Activated CD8-positive, alpha-beta T cell treated with anti-CD3 and anti-CD28 coated beads, Interleukin-2, amount 10 ng/mL, durations not matched to agents 7 days and 5 days (primary cell): ENCODE measurements at places on chromosomes 11 and 22.
A peak's percentile ranks its signal among the peaks of the same experiment; 100 is the strongest.

- peaks cover 4% of the 10 kb centered on the region for H3K27me3 ChIP-seq
- H3K36me3 ChIP-seq = no peaks in the 10 kb centered on the region
- no peak overlapping the region for H3K4me3 ChIP-seq
These were observed 23.8 kb downstream of the LRRC10B start for GRCh38 chr11:61532134-61533038.

GRCh38 chr11:110317516-110317932 is 21.1 kb upstream of the RDX start:
- H3K36me3 ChIP-seq = no peaks in the 10 kb centered on the region
- H3K4me1 ChIP-seq = no peaks in the 10 kb centered on the region
- H3K27ac ChIP-seq = no peak overlapping the region
- peaks cover 3% of the 10 kb centered on the region for H3K27me3 ChIP-seq
- H3K4me3 ChIP-seq = no peak overlapping the region

DNA sequence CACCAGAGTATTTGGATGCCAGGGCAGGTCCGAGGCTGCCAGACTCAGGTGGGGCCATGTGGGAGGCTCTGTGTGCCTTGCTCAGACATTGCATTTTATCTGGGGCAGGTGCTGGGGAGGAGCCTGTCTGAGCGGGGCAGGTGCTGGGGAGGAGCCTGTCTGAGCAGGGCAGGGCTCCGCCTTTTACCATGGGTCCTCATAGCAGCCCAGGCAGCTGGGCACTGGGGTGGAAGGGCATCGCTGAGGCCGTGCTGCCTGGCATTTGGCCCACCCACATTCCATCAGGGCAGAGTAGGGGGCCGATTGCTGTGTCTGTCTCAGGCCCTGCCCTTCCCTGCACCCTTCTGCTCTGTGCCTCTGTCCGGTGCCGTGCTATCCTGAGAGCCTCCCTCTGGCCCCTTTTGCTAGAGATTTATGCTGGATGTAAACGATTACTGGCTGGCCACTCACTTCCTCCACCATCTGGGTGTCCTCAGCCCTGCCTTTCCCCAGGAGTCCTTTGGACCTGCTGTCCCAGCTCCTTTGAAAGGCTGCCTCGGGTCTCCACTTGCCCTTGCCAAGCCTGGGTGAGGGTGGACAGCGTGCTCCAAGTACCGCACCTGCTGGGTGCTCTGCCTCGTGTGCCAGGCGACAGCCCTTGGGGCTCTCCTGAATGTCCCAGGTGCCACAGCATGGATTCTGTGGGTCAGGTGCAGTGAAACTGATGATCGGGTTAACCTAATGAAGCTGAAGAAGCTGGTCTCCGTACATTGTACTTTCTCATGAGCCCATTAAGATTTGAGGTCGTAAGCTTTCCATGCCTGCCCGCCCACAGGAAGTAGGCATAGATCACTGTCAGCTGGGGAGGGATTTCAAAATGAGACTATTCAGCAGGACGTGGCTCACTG is 281.6 kb downstream of the TBC1D22A start:
- H3K27ac ChIP-seq = peak overlapping the region; percentile 51
- peaks cover 27% of the 10 kb centered on the region for H3K4me1 ChIP-seq
- H3K27me3 ChIP-seq = no peaks in the 10 kb centered on the region
- DNase-seq = no peak
- H3K36me3 ChIP-seq = no peaks in the 10 kb centered on the region

DNA sequence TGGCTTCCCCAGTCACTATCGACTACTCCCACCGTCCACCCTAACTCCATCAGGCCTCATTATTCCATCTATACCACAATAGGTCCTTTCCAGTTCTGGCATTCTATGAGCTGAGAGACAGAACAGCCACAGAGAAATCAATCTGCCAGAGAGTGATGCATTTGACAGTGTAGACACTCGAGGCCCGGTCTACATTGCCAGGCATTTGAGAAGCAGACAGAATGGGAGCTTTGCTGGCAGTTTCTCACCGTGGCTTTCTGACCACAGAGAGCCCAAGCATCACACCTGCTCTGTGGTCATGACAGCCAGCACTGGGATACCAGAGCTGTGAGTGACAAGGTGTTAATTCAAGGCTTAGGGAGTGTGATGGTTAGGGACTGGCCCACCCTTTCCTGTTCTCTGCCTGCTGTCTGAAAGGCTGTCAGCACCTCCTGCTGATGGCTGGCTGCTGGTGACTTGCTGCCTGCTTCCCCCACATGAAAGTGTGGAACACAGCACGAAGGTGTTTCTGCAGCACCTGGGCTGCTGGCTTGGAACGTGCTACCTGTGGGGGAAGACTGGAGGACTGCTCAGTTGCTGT is 137.8 kb downstream of the KIRREL3 start:
- no peak overlapping the region for H3K27ac ChIP-seq
- no peaks in the 10 kb centered on the region for H3K27me3 ChIP-seq
- H3K4me3 ChIP-seq = no peak overlapping the region
- H3K36me3 ChIP-seq = no peaks in the 10 kb centered on the region
- no peaks in the 10 kb centered on the region for H3K4me1 ChIP-seq

DNA sequence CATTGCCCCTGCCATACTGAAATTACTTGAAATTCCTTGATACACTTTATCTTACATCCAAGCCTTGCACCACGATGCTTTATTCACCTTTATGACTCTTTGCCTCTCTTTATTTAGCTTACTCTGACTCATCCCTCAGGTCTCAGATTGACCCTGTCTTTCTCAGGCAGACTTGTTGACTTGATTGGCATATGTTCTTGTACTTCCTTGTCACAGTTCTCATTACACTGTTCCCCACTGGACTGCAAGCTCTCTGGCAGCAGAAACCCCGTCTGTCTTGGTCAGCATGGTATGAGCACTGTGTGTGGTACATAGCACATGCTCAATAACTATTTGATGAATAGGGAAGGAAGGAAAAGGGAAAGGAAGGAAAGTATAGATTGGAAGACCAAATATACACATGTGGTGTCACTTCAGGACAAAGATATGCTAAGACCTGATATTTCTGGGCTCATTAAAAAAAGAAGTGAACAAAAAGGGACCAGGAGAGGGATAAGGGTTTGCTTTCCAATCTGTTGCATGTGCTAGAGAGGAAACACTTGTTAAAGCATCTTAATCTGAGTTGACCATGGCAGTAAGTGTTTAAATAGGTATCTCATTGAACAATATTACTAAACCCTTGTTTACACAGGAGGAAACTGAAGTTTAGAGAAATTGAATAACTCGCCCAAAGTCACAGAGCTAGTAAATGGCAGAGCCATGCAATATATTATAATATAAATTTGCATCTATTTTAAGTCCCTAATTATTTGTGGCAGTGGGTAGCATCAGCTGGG is 7.2 kb downstream of the LYVE1 start:
- H3K4me1 ChIP-seq = no peaks in the 10 kb centered on the region
- peaks cover 22% of the 10 kb centered on the region for H3K27me3 ChIP-seq
- H3K27ac ChIP-seq = no peak overlapping the region
- H3K36me3 ChIP-seq = no peaks in the 10 kb centered on the region

DNA sequence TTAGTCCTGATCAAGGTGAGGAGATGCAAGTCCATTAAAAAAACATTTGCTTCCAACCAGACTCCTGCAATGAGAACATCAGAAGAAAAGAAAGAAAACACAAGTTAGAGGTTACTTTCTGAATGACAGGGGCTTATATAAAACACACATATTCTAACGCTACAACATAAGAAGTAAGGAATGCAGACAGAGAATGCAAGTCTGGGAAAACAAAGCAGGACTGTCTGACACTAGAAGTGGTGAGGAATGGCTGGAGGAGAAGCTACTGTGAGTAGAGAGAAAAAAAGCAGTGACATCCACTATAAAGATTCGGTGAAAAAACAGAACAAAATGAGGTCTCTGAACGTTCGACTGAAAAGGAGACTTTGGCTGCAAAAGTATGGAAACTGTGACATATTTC is 12.3 kb downstream of the TMEM216 start:
- no peaks in the 10 kb centered on the region for H3K4me1 ChIP-seq
- no peak for DNase-seq
- no peak overlapping the region for H3K27ac ChIP-seq
- H3K27me3 ChIP-seq = no peaks in the 10 kb centered on the region
- H3K36me3 ChIP-seq = peaks cover 60% of the 10 kb centered on the region

DNA sequence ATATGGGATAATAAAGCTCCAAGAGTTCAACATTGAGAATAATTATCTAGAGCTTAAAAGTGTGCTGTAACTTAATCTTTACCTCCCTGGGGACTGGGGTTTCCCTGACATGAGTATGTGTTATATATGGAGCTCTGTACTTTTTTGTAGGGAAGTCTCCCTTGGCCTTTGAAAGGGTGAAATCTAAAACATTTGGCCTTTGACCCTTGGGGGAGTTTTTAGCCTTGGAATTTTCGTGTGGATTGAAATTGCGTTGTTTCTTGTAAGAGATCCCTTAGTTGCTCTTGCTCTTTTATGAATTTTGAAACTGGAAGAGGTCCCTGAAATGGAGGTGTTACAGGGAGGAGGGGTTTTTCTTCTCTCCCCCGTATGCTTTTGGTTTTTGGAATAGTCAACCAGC is 450.0 kb downstream of the NELL1 start:
- no peak overlapping the region for H3K27ac ChIP-seq
- no peak overlapping the region for H3K4me3 ChIP-seq
- no peaks in the 10 kb centered on the region for H3K4me1 ChIP-seq
- H3K27me3 ChIP-seq = no peaks in the 10 kb centered on the region
- H3K36me3 ChIP-seq = no peaks in the 10 kb centered on the region
- DNase-seq = no peak

DNA sequence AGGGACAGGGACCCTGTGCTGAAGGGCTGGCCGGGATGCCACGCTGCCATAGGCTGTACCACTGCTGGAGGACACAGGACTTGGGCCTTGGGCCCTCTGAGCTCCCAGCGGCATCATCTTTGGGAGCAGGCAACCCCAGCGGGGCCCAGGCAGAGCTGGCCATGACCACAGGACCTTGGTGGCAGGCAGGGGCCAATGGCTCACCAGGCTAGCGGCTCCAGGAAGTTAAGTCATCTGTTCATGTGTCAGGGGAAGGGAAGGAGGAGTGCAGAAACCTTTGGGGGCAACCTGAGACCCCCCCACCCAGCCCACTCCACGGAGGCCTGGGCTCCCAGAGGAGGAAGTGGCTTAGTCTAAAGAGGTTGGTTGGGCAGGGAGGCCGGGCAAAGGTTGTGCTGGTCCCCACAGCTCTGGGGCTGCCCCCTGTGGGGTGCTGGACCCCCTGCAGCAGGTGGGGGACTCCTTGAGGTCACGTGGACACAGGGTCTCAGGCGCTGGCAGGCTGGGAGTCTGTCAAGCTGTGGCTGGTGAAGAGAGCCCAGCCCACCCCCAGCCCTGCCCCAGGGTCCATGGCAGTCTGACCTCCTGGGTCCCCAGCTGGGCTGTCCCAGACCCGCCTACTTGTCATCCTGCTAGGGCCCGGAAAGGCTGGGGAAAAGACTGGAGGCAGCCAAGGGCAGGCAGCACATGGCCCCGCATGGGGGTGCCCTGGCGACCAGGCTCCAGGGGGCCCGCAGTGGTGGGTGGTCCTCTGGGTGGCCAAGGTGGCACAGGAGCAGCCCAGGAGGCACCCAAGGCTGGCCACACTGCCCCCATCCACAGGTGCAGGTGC is 184.3 kb downstream of the IGLL1 start:
- H3K4me1 ChIP-seq = no peaks in the 10 kb centered on the region
- no peaks in the 10 kb centered on the region for H3K36me3 ChIP-seq
- no peaks in the 10 kb centered on the region for H3K27me3 ChIP-seq

- DNase-seq = no peak
- no peaks in the 10 kb centered on the region for H3K36me3 ChIP-seq
- no peaks in the 10 kb centered on the region for H3K27me3 ChIP-seq
- H3K4me1 ChIP-seq = no peaks in the 10 kb centered on the region
- no peak overlapping the region for H3K4me3 ChIP-seq
These were observed 98.8 kb upstream of the LMO1 start for GRCh38 chr11:8362491-8362890.

- peaks cover 9% of the 10 kb centered on the region for H3K4me1 ChIP-seq
- DNase-seq = peak; percentile 73
- H3K4me3 ChIP-seq = no peak overlapping the region
- H3K36me3 ChIP-seq = peaks cover 16% of the 10 kb centered on the region
- H3K27ac ChIP-seq = no peak overlapping the region
These were observed 15.4 kb downstream of the ARFGAP2 start for GRCh38 chr11:47161134-47161854.

- no peak overlapping the region for H3K27ac ChIP-seq
- no peak overlapping the region for H3K4me3 ChIP-seq
- H3K27me3 ChIP-seq = peaks cover 8% of the 10 kb centered on the region
- no peaks in the 10 kb centered on the region for H3K36me3 ChIP-seq
These were observed 1168.1 kb downstream of the LRRC4C start for GRCh38 chr11:40291329-40291728.

GRCh38 chr11:3042496-3043314 is 14.5 kb downstream of the CARS1 start:
- H3K27me3 ChIP-seq = no peaks in the 10 kb centered on the region
- H3K27ac ChIP-seq = peak overlapping the region; percentile 52
- H3K36me3 ChIP-seq = peaks cover 53% of the 10 kb centered on the region
- no peak for DNase-seq

GRCh38 chr11:116312570-116313391 is 460.0 kb downstream of the BUD13 start:
- no peak for DNase-seq
- H3K27me3 ChIP-seq = no peaks in the 10 kb centered on the region
- H3K27ac ChIP-seq = no peak overlapping the region
- H3K4me3 ChIP-seq = no peak overlapping the region
- H3K4me1 ChIP-seq = no peaks in the 10 kb centered on the region
